GM23338 (cell line): ENCODE measurements at places on chromosomes 3 and 15. TPM values are rescaled to one million over a fixed set of nuclear protein-coding genes. Genes with fewer than 3 reads are reported as not detected.
A peak's percentile ranks its signal among the peaks of the same experiment; 100 is the strongest.

DNA sequence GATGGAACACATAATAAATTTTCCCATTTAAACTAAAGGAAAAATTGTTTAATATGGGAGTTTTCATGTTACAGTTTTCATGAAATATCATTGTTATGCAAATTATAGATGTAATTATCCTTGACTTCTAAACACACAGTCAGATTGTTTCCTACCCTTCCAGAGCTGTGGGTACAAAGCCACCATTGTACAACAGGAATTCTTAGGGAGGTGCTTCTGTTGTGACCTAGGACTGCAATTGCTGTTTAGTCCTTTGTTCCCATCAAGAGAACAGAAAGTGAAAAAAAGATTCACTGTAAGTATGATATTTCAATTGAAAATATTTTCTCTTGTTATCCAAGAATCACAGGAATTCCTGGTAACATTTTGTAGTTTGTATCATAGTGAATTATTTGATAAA lies 455.3 kb upstream of the NAALADL2 start:
- no peaks in the 10 kb centered on the region for H3K4me1 ChIP-seq
- no peaks in the 10 kb centered on the region for H3K27me3 ChIP-seq
- no peaks in the 10 kb centered on the region for H3K36me3 ChIP-seq
- H3K27ac ChIP-seq, result no peak overlapping the region

GRCh38 chr15:59966262-59966661 lies 37.8 kb upstream of the FOXB1 start:
- no peak for DNase-seq
- H3K36me3 ChIP-seq, result no peaks in the 10 kb centered on the region
- no peaks in the 10 kb centered on the region for H3K4me1 ChIP-seq

Gene CCK
- total RNA-seq, result 1.0 and 4.2 TPM in 2 replicates

DNA sequence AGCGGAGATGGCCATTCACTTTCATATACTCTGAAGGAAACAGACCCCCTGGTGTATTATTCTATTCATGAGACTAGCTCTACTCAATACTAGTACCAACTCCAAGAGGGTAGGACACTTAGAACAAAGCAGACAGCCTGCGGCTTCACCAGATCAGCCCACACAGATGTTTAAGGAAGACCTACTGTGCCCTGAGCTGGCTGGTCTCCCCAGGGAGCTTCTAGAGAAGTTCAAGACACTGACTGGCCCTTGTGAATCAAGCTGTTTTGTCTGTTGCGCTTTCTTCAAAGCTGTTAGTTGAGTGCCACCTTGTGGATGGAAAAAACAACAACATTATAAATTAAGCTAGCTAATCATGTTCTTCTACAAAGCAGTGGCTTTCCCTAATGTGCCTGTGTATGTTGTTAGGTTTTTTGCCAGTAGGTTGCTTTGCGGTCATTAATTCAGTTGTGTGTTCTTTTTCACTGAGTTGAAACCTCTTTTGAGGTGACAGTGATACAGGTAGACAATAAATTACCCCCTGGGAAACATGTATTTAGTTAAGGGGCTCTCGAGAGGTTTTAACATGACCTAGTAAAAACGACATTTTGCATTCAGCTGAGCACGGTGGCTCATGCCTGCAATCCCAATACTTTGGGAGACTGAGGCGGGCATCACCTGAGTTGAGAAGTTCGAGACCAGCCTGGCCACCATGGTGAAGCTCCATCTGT lies 64.2 kb upstream of the MYZAP start:
- peaks cover 40% of the 10 kb centered on the region for H3K36me3 ChIP-seq
- H3K4me1 ChIP-seq, result no peaks in the 10 kb centered on the region
- no peaks in the 10 kb centered on the region for H3K27me3 ChIP-seq

DNA sequence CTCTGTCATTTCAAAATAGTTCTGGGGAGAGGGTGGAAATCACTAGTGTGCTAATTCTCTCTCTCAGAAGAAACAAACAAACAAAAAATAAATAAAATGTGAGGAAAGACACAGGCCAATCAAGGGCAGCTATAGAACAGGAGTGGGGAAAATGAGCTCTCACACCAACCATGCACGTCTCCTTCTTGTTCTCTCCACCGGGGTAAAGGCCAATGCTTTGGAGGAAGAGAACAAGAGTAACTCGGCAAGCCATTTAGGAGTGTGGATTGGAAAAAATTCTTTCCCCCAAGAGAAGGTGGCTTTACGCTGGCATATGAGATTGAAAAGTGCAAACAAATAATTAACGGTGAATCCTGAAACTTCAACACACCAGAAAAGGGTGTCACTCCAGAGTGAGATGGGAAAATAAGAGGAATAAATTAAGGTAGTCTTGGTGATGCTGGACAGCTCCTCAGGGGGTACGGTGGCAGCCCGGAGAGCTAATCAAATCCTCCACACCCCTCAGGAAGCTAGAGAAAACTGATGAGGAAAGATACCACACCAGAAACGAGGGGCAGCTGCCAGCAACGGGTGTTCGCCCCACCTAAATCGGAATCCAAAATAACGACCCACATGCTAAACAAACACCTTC lies 88.0 kb downstream of the RFTN1 start:
- H3K4me1 ChIP-seq, result no peaks in the 10 kb centered on the region
- DNase-seq, result peak; percentile 23
- H3K27ac ChIP-seq, result no peak overlapping the region
- H3K4me3 ChIP-seq, result no peak overlapping the region
- no peaks in the 10 kb centered on the region for H3K27me3 ChIP-seq

Gene SIDT1
- total RNA-seq, result 0.10 TPM in 1 of 2 replicates, not detected in the other

Gene SCN11A
- total RNA-seq, result 0.08 and 0.14 TPM in 2 replicates

Gene GOLGA8G
- total RNA-seq, result not detected in 2 replicates

Gene C15orf62
- 0.08 and 0.80 TPM in 2 replicates for total RNA-seq
